ENCODE measurements at places on chromosomes 5 and 9. TPM values are rescaled to one million over a fixed set of nuclear protein-coding genes. Genes with fewer than 3 reads are reported as not detected.

- no peak overlapping the region for H3K4me3 ChIP-seq
- no peak for DNase-seq
- no peaks in the 10 kb centered on the region for H3K27me3 ChIP-seq
- H3K4me1 ChIP-seq: no peaks in the 10 kb centered on the region
These were observed 210.1 kb downstream of the MTRR start for GRCh38 chr5:8079056-8079455.

DNA sequence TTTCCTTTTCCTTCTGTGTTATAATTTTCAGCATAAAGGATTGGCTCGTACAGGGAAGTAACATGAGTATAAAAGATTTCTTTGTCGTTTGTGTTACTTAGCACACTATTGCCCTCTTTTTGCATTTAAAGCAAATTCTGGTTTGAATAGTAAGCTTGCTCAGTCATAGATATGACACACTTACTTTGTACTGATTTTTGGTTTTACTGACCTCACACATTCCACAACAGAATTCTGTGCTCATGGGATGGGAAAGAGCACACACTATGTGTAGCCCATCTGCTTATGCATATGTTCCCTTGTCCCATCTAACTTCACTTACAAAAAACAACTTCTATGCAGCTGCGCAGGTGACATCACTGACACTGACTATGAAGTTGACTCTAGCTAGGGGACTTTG lies 111.9 kb upstream of the MTAP start:
- no peak overlapping the region for H3K4me3 ChIP-seq
- H3K27ac ChIP-seq: peak overlapping the region; percentile 35
- DNase-seq: peak; percentile 88
- no peaks in the 10 kb centered on the region for H3K27me3 ChIP-seq
- H3K36me3 ChIP-seq: no peaks in the 10 kb centered on the region
- peaks cover 48% of the 10 kb centered on the region for H3K4me1 ChIP-seq

- no peaks in the 10 kb centered on the region for H3K27me3 ChIP-seq
- no peak overlapping the region for H3K4me3 ChIP-seq
- no peaks in the 10 kb centered on the region for H3K4me1 ChIP-seq
- no peak overlapping the region for H3K27ac ChIP-seq
- no peak for DNase-seq
- H3K36me3 ChIP-seq: no peaks in the 10 kb centered on the region
These were observed 19.1 kb upstream of the SLC31A2 start for GRCh38 chr9:113131689-113132151.

- no peak overlapping the region for H3K27ac ChIP-seq
- H3K27me3 ChIP-seq: no peaks in the 10 kb centered on the region
- peaks cover 6% of the 10 kb centered on the region for H3K4me1 ChIP-seq
These were observed 35.1 kb downstream of the MUSK start for GRCh38 chr9:110703669-110704068.

- no peak overlapping the region for H3K4me3 ChIP-seq
- H3K27ac ChIP-seq: peak overlapping the region; percentile 37
- H3K27me3 ChIP-seq: no peaks in the 10 kb centered on the region
- DNase-seq: peak; percentile 80
- H3K4me1 ChIP-seq: peaks cover 10% of the 10 kb centered on the region
- H3K36me3 ChIP-seq: no peaks in the 10 kb centered on the region
These were observed 12.6 kb upstream of the DPYSL3 start for GRCh38 chr5:147522435-147522834.

DNA sequence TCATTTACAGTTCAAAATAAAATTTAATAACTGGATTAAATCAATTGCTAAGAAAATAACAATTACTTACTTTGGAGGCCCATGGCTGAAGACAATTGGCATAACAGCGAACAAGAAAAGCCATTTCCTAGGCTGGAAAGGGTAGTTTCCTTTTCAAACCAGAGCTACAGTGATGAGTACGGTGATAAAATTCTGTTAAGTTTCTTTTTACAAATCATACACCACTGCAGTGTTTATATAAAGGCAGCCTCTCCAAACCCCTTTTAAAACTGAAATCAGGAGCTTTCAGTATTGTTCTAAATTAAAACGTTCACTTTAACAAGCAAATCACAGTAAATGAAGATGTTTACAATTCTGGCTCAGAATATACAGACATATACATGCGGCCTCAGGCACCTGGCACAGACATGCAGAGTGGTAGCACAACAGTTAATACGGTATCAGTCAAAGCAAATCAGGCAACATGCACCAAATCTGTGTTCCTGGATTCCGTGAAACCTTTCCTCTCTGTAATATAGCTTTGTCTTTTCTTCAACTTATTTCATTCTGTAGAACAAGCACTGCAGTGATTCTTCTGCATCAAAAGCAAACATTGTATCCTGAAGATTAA lies 102.9 kb downstream of the RAPGEF6 start:
- no peaks in the 10 kb centered on the region for H3K27me3 ChIP-seq
- DNase-seq: no peak

The SPAAR gene
- 0.18 TPM for total RNA-seq

The IRGM gene
- not detected for total RNA-seq

The PCDHGA5 gene
- total RNA-seq: 0.29 TPM

Measured in astrocyte (in vitro differentiated cells and primary cell).